ENCODE measurements at places on chromosomes 4 and X.

GRCh38 chrX:154990496-154990895 is 32.0 kb downstream of the F8 start:
- no peak for DNase-seq

DNA sequence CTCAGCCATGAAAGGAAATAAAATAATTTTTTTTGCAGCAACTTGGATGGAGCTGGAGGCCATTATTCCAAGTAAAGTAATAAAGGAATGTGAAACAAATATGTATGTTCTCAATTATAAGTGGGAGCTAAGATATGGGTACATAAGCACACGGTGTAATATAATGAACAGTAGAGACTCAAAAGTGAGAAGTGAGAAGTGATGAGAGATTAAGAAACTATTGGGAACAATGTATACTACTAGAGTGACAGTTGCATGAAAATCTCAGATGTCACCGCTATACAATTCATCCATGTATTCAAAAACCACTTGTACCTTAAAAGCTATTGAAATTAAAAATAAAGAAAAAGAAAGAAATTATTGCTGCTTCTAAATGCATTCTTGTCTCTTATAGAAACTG is 182.9 kb upstream of the TACR3 start:
- no peak for DNase-seq

- no peak for DNase-seq
Observed at GRCh38 chr4:184503869-184504300, 29.5 kb upstream of the IRF2 start.

DNA sequence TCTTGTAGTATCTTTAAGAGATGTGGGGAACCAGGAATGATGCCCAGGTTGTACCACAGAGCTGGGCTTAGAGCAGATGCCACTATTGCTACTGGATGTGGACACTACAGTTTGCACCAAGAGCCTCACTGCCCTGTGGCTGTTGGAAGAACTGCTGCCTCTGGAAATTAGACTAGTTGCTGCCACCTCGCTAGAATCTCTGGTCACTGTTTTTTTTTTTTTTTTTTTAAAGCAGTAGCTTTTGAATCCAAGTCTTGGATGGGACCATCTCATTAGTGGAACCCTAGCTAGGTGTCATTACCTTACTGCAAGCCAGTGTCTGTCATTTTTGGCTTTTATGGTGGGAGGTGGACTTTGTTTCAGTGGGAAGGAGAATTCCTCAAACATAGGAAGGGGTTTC is 105.5 kb downstream of the ARHGAP10 start:
- DNase-seq = no peak

- no peak for DNase-seq
Observed at GRCh38 chr4:182643801-182644682, 273.1 kb downstream of the DCTD start.

DNA sequence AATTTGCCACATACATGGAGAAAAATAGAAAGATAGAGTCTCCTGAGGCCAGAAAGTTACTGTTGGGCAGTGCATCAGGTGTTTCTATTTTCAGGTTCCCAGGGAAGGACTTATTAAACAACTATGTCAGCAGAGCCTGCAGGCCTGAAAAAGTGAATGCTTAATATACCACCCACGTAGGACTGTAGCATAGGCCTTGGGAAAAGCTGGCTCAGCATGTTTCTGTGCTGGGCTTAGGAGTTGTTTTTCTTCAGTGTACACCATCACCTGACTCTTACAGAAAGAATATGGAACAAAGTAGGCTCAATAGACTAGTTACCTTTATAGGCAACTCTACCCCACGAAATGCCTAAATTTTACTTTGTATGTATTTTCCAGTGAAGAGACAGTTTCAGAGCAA is 1385.9 kb downstream of the FAM133A start:
- DNase-seq = no peak

DNA sequence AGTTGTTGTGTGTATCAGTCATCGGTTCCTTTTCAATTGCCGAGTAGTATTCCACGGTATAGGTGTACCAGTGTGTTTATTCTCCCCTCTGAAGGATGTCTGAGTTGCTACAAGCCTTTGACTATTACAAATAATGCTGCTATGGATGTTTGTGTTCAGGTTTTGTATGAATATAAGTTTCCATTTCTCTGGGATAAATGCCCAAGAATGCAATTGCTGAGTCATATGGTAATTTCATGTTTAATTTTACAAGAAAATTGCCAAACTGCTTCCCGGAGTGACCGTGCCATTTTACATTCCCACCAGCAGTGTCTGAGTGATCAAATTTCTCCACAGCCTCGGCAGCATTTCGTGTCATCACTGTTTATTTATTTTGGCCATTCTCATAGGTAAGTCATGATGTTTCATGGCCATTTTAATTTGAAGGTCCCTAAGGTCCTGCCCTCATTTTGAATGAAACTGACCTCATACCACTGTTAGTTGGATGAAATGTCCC is 73.9 kb downstream of the IRF2 start:
- DNase-seq = no peak

DNA sequence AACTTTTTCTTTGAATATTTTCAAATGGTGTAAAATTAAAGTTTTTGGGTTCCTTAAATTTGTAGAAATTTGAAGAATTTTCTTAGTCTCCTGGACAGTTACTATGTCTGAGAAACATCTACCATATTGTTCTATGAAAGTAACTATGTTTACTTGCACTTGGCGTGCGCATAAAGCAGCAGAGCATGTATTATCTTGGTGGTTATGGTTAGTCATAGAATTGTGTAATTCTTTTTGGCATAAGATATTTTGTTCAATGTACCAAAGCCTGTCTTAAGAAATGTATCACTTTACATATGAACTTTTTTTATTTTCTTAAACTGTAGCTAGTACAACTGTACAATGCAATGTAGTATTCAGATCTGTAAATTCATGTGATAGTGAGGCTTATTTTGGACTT is 49.2 kb downstream of the CDS1 start:
- no peak for DNase-seq

- DNase-seq = no peak
Observed at GRCh38 chr4:158710814-158711213, 12.4 kb downstream of the PPID start.

DNA sequence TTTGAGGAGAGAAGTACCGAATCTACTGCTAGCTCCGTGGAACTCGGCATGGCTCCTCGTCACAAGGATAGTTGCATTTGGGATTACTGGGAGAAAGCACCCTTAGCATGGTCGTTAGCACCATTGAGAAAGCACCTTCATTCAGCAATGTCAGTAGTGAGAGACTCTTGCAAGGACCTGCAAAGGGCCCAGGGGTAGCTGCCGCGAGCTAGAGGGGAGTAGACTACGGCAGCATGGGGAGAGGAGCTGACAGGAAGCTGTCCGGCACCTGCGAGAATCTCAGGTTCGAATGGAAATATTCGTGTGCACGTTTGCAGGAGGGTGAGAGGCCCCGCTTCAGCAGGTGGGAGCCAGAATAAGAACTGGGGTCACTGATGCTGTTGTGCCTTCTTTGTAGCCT is 20.2 kb downstream of the TLR10 start:
- no peak for DNase-seq

GRCh38 chrX:75522565-75523431 is at the start of gene ZDHHC15:
Gene ZDHHC15 (minus strand): TSS chrX:75523037. CDS start chrX:75523024, 13 bp downstream.
- peak; percentile 59 for DNase-seq
